WERI-Rb-1 (cell line): ENCODE measurements at places on chromosomes 5 and 9.
A peak's percentile ranks its signal among the peaks of the same experiment; 100 is the strongest.

DNA sequence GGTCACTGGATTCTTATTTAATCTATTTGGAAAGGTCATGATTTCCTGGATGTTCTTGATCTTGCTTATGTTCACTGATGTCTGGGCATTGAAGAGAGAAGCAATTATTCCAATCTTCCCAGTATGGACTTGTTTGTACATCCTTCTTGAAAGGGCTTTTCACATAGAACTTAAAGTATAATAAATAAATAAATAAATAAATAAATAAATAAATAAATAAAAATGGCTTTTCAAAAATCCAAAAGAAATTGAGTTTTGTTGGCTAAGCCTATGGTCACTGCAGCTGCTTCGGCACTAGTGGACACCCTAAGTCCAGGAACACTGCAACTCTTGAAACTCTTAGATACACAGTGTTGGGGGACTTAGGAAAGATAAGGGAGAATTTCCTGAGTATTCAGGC lies 840.7 kb upstream of the EDIL3 start:
- no peak for DNase-seq

- DNase-seq, result no peak
Observed at GRCh38 chr5:67206461-67206860, 9.9 kb upstream of the CD180 start.

DNA sequence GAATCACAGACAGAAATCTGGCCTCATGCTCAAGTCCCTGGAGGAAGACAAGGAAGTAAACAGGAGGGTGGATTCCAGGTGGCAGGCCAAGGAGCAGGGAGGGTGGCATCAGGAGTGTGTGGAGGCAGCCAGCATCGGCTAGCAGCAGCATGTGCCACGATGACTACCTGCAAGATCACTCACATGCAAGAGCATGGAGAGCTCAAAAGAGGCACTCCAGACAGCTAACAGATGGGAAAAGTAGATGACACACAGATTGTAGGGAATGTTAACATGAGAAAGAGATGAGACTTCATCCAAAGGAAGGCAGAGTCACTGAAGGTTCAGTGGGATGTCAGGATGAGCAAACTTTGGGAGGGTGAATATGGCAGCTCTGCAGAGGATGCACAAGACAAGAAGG lies 104.3 kb downstream of the SEMA5A start:
- DNase-seq, result no peak

DNA sequence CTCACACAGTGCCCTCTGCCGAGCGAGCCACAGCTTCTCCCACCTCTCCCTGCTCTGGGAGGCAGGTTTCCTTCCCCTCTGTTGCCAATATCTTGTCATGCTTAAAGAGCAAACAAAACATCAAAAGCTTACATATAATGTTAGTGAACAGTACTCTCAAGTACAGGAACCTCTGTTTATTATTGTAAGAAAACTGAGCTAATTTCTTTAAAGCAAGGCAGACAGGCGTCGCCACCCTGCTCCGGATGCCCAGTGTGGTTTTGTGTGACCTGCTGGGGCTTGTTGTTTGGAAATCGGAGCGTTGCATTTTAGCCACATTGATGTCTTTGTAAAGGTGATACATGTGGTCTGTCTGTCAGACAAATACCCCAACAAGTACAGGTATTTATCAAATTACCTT lies 401.4 kb upstream of the IRX1 start:
- DNase-seq, result no peak

DNA sequence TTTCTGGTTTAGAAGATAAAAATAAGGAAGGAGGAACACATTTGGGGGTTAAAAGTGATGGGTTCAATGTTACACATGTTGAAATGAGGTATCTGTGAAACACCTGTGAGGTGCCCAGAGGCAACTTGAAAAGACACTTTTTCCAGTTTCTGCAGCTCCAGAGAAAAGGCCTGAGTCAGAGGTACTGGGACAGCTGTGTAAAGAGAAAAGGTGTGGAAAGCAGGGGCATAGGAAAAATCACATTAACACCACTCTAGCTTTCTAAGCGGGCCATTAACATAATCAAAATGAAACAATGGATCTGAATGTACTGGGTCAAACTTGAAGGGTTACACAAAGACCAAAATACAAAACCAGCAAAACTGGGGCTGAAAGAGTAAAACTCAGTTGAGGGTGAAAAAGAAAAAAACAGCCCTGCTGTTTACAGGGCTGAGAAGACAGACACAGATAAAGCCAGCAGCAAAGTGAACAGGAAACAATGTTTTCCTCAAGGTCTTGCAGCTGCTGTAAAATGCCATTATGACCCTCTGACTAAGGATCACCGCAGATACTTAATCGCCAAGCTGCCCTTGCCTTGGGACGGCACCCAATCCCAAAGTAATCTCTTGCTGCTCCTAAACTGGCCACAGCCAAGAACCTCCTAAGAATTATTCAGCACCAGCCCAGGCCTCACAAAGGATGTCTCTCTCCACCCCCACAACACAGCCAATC lies 104.7 kb downstream of the DROSHA start:
- peak; percentile 56 for DNase-seq

- no peak for DNase-seq
Observed at GRCh38 chr5:1189269-1189668, 12.1 kb upstream of the SLC6A19 start.

GRCh38 chr5:82335806-82336205 lies 57.7 kb upstream of the RPS23 start:
- DNase-seq, result no peak

GRCh38 chr9:98708103-98708932 lies 417 bp downstream of the GABBR2 start:
- DNase-seq, result peak; percentile 40
